Glutamatergic neuron (in vitro differentiated cells): ENCODE measurements at places on chromosomes 11 and 22. TPM values are rescaled to one million over a fixed set of nuclear protein-coding genes. Genes with fewer than 3 reads are reported as not detected.

Gene PHLDB1
- total RNA-seq: 78.4 TPM

Gene MS4A1
- total RNA-seq: not detected

Gene KCNJ5
- 0.34 TPM for total RNA-seq

Gene FAM111B
- total RNA-seq: 6.4 TPM

Gene OR5L1
- not detected for total RNA-seq

Gene CWC15
- 65.1 TPM for total RNA-seq

Gene MRGPRF
- 1.0 TPM for total RNA-seq

Gene RFPL3
- not detected for total RNA-seq

Gene PIWIL4
- total RNA-seq: 0.69 TPM

Gene NPAS4
- total RNA-seq: 0.78 TPM

Gene PATE4
- total RNA-seq: not detected

Gene MAPK8IP2
- total RNA-seq: 143 TPM

Gene ANO3
- total RNA-seq: 12.8 TPM

Gene PGA4
- total RNA-seq: not detected

Gene DUSP8
- 123 TPM for total RNA-seq

Gene SCO2
- total RNA-seq: 4.8 TPM

Gene NCAPD3
- total RNA-seq: 20.3 TPM

Gene TMPRSS6
- total RNA-seq: 0.12 TPM

Gene RFPL1
- not detected for total RNA-seq

Gene ISX
- not detected for total RNA-seq

Gene PDGFD
- 0.49 TPM for total RNA-seq

Gene TMPRSS13
- total RNA-seq: 0.32 TPM

Gene TP53AIP1
- 0.34 TPM for total RNA-seq

Gene OR10A2
- not detected for total RNA-seq

Gene TRIM77
- not detected for total RNA-seq

Gene C22orf31
- not detected for total RNA-seq

Gene FADS2
- 701 TPM for total RNA-seq

Gene DHCR7
- total RNA-seq: 145 TPM

Gene MPEG1
- not detected for total RNA-seq
